ENCODE measurements at places on chromosomes 12 and 14.

DNA sequence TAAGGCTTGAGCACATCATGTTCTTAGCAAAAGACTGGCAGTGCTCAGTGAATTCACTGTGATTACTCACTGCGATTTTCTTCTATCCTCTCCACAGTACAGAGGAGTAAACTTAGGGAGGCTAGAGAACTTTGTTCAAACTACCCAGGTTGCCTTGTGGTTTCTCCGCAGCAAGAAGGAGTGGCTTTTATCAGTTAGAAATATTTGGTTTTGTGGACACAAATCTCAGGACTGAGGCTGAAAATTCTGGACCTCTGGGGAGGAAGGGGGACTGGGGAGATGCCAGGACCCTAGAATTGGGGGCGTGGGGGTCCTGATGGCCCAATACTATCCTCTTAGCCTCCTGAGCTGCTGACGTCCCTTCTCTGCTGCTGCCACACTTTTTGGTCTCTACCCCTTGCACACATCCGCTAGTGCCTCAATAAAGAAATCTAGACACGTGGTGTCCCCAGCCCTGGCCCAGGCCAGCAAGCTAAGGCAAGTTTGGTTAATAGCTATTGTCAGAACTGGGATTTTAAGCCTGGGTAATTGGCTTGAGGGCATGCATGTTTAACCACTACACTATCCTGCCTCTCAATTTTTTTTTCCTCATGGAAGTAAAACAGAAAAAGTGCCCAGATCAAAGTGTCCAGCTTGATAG lies 842 bp downstream of the OAS2 start:
- no peak for DNase-seq

DNA sequence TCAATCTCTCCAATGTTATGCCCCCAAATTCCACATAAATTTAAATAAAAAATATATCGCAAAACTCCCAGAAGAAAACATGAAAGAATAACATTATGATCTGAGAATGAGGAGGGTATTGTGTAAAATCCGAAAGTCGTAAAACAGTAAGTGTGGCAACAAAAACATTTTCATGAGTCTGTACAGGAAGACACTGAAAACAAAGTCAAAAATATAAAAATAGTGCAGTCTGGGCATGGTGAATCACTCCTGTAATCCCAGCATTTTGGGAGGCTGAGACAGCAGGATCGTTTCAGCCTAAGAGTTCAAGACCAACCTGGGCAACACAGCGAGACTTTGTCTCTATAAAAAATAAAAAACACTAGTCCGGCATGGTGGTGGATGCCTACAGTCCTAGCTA lies 57.1 kb downstream of the SPTLC2 start:
- DNase-seq, result no peak

DNA sequence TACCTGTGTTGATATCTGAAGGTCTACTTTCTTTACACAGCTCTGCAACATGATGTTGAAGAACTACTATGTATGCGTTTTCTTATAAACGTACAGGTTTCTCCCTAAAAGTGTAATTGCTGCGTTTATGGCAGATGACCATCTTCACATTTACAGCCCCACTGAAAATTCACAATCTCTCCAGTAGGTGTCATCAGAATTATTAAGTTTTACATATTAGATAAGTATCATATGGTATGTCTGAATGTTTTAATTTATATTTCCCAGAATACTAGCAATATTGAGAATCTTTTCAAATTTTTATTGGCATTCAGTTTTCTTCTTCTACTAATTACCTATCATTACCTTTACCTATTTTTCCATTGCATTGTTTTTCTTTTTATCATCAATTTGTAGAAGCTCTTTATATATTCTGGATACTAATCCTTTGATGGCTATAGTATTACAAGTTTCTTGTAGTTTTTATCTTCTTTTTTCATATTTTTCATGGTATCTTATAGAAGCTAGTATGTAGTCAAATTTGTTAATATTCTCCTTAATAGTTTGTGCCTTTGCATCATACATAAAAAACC lies 123.5 kb downstream of the CAPZA3 start:
- no peak for DNase-seq

- DNase-seq, result no peak
Observed at GRCh38 chr14:43877351-43877960, 629.6 kb downstream of the FSCB start.

GRCh38 chr14:34053666-34054065 lies 102.8 kb upstream of the EGLN3 start:
- DNase-seq, result no peak

GRCh38 chr14:66476964-66477363 lies 9.2 kb upstream of the CCDC196 start:
- DNase-seq, result no peak

- no peak for DNase-seq
Observed at GRCh38 chr14:44099743-44100488, 407.2 kb downstream of the FSCB start.

- DNase-seq, result no peak
Observed at GRCh38 chr14:76761136-76761959, at the start of gene VASH1. Gene VASH1, plus strand, starts transcription at chr14:76761468. Its CDS starts 1,354 bp downstream, at chr14:76762822.

GRCh38 chr14:74516451-74517160 lies 23.0 kb downstream of the ISCA2 start:
- DNase-seq, result no peak

DNA sequence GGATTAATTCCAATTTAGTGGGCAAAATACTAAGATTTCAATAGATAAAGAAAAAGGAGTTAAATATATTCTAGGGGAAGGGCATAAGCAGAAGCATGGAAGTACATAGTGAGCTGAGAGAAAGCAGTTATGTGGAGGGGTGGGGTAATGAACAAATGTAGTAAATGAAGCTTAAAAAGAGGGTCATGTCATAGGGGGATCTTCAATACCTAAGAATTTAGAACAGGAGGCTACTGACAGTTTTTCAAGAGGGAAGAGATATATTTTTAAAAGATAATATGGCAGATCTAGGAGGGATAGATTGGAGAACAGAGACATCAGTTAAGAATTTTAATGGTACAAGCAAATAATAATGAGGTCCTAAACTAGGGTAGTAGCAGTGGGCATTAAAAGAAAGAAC lies 9.4 kb downstream of the SYCP3 start:
- DNase-seq, result no peak

DNA sequence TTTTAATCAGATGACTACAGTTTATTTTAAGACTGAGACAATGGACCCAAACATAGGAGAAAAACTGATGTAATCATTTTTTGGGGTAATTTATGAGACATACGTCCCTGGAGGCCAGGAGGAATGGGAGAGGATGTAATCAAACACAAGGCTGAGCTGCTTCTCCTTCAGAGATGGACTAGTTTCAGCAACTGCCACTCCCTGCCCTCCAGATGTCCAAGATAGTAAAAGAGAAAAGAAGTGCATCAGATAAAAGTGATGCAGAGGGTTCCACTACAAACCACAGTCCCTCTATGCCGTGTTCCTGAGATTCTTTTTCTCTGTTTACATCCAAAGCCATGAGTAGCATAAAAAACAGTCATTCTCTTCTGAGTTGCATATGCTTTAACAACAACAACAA lies 101.1 kb downstream of the DACT1 start:
- no peak for DNase-seq

GRCh38 chr12:50647479-50647878 lies 116.4 kb upstream of the ATF1 start:
- DNase-seq, result no peak

DNA sequence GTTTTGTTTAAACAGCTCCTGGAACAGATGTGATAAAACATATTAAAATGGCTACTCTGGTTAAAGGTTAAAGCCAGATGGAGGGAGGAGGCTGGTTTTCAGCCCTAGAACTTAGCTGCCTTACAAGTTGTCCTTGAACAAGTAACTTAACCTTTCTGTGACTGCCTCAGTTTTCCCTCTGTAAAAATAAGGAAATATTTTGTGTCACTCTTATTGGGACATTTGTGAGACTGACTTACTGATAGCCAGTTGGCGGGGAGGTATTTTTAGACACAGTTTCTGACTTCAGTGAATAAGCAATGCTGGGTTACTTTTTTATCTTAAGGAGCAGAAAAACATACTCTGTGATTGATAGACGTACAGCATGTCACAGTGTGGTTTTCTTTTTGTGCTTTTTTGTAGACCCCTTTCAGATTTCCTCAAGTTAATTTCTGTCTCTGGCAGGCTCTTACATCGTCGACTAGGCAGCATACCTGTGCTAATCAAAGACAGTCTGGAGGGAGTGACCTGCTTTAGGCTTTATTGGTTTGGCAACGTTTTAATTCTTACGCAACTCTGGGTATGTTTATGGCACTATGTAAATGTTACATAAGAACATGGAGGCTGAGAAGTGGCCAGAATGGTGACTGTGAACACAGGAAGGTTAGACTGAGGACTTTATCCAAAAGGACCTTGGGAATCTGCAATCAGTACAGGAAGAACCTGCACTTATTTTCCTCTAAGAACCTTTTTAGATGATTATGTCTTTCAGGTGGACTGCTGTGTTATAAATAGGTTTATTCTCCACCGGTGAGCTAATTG lies 3.3 kb downstream of the ACVR1B start:
- no peak for DNase-seq

DNA sequence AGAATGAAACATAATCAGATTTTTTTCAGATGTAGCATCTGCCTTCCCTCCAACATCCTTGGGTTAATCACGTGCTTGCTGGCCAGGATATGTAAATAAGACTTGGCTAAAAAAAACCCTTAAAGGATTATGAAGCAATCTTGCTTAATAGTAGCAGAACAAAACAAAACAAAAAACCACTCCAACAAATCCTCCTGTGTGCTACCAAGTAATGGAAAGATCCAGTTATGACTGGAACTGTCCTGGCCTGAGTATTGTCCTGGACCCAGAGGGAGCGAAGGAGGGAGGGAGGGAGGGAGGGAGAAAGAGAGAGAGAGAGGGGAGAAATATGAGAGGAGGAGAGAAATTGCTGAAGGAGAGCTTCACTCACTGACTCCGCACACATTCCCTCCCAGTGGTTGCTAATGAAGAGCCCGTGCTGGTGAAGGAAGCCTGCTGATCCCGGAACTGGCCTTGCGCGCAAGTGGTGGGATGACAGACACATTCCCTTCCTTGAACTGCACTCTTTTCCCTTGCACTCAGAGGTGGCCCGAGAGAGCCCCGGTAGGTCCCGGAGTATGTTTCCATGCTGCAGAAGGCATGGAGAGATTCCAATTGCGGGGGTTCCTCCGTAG lies 57.2 kb downstream of the HMGA2 start:
- DNase-seq, result no peak

DNA sequence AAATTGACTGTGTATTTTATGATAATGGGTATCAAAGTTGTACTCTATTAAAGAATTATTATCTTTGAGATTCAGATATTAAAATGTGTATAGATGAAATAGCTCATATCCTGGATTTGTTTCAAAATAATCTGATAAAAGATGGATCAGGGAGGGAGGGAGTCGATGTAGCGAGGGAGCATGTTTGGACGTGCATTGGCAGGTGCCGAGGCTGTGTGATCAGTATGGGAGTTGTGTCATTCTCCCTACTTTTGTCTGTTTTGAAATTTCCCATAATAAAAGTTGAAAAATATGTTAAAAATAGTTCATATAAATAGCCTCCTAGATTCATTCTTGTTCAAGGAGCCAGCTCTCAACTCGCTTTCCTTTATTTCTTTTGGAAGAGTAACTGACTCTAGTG lies 171.6 kb upstream of the HIF1A start:
- no peak for DNase-seq

GRCh38 chr14:56953884-56954283 lies 143.6 kb upstream of the OTX2 start:
- no peak for DNase-seq

- DNase-seq, result no peak
Observed at GRCh38 chr14:22218728-22219127, 370.3 kb downstream of the DAD1 start.

Data from AG04449 (cell line).